Natural killer cell treated with Interleukin-12 subunit alpha and Interleukin-12 subunit beta and Interleukin-15 and Interleukin-18, amount 100 ng/mL, for 72 hours (primary cell): ENCODE measurements at places on chromosomes 13 and 19.

- no peak for DNase-seq
These were observed 55.9 kb upstream of the UQCRFS1 start for GRCh38 chr19:29268721-29269393.

- DNase-seq, result no peak
These were observed 1.0 kb downstream of the EPOR start for GRCh38 chr19:11382898-11383705.

- DNase-seq, result peak; percentile 59
These were observed 2.2 kb downstream of the TJP3 start for GRCh38 chr19:3710265-3710812.

GRCh38 chr19:19304186-19304965 lies 15.9 kb downstream of the SUGP1 start:
- no peak for DNase-seq

DNA sequence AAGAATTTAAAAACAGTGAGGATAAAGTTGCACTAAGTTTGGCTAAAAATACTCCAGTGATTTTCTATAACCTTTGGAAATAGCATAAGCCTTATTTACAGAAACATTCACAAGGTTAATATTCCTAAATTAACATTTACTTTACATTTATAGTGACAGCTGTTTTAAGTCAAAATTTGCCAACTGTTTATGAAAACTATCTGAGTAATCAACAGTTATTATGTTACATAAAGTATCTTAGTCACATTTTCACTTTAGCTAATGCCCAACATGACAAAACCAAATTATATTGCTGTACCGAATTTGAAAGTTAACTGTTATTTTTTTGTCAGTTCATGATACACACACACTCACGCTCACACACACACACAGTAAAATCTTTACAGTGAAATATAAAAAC lies 1.2 kb downstream of the TNFRSF19 start:
- DNase-seq, result no peak

GRCh38 chr13:113726961-113727411 lies 32.0 kb upstream of the TMEM255B start:
- no peak for DNase-seq

GRCh38 chr19:55609326-55609725 lies 3.9 kb downstream of the ZNF865 start:
- DNase-seq, result no peak

GRCh38 chr19:9971166-9971897 lies 35.0 kb upstream of the OLFM2 start:
- DNase-seq, result peak; percentile 54

GRCh38 chr13:83547043-83547442 lies 335.2 kb downstream of the SLITRK1 start:
- DNase-seq, result no peak

- no peak for DNase-seq
These were observed 201.3 kb downstream of the POU4F1 start for GRCh38 chr13:78401873-78402707.
